Large intestine (tissue), 12 donors: ENCODE measurements at places on chromosomes 6 and 20.

DNA sequence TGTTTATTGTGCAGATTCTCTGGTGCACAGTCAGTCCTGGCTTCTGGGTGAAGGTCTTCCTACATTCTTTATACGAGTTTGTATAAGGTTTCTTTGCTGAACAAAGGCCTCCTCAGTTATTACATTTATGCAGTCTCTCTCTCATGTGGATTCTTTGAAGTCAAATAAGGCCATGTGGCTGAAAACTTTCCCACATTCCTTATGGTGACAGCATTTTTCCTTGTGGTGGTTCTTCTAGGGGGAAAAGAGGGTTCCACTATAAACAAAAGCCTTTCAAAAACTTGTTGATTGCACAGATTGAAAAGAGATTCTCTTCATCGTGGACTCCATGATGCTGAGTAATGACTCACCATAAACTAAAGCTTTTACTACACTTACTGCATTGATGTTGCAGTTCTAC is 19.2 kb downstream of the ZSCAN12 start:
- DNase-seq: no peak

- DNase-seq: no peak
Observed at GRCh38 chr6:45942953-45943352, 72.7 kb downstream of the CLIC5 start.

GRCh38 chr6:14858808-14859207 is 387.1 kb upstream of the JARID2 start:
- DNase-seq: no peak

DNA sequence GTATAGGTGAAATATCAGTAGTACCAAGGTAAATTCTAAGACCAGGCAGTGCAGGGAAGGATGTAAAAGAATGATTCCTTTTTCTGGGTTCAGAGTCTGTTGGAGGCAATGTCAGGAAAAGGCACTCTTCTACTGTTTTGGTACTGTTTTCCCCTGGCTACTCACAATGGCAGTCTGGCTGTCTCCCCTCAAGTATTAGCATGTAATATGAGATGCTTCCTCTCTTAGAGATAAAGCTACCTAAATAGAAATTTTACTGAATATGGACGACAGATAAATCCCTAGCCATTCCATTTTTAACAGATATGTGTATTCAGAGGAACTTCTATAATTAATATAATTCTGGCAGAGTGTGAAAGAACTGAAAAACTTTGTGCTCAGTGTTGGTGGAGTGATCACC is 3.5 kb downstream of the RNF8 start:
- no peak for DNase-seq
